ENCODE measurements at places on chromosomes 6 and 20.

DNA sequence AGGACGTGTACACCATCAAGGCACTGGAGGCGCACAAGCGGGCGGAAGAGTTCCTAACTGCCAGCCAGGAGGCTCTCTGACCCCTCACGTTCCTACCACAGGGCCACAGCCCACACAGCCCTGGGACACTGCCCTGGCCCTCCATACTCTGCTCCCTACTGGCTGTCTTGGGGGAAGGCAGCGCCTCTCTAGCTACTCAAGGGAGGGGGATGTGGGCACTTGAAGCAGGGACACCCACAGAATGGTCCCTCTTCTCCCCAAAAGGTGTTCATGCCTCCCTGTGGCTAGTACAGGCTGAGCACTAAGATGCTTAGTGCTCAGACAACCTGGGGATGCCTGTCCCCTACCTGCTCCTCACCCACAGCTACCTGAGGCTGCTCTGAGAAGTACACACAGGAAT, 2.5 kb downstream of the MEA1 start:
- DNase-seq: no peak

DNA sequence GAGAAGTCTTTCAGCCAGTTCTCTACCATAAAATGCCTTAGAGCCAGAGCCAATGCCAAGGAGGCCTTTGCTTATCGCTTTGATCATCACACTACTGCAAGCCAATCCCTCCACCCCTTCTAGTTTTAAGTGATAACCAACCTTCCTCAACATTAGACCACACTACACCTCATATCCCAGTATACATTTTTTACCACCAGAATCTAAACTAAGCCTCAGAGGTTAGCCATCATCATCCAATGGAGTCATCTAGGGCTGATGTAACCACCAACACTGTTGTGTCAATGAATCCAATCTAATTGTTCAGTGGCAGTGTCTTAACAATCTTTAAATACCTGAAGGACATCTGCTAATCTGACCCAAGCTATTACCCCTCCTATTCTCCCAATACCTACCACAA, 6.4 kb downstream of the ZUP1 start:
- DNase-seq: no peak

- no peak for DNase-seq
Measured at GRCh38 chr6:39350723-39351505, 28.4 kb upstream of the KCNK16 start.

DNA sequence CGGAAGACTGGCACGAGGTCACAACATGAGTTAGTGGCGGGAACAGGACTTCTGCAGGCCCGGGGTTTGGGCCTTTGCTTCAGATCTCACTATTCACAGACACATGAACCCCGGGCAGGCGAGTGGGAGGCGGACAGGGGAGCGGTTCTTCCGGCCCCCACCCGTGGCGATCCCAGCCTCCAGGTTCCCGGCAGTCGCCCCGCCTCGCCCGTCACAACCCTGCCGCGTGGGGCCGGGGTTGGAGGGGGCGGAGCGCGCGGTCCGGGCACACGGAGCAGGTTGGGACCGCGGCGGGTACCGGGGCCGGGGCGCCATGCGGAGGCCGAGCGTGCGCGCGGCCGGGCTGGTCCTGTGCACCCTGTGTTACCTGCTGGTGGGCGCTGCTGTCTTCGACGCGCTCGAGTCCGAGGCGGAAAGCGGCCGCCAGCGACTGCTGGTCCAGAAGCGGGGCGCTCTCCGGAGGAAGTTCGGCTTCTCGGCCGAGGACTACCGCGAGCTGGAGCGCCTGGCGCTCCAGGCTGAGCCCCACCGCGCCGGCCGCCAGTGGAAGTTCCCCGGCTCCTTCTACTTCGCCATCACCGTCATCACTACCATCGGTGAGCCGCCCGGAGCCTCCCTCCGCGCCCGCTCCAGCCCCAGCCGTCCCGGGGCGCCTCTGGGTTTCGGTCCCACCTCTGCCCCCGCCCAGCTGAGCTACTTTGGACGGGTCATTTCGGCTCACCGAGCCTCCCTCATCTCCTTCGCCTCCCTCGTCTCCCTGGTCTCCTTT, at the start of gene KCNK15:
Gene KCNK15 (plus strand): TSS at position 268 of the 769 bp plus-strand sequence. CDS start 46 bp downstream, at position 314.
- no peak for DNase-seq

DNA sequence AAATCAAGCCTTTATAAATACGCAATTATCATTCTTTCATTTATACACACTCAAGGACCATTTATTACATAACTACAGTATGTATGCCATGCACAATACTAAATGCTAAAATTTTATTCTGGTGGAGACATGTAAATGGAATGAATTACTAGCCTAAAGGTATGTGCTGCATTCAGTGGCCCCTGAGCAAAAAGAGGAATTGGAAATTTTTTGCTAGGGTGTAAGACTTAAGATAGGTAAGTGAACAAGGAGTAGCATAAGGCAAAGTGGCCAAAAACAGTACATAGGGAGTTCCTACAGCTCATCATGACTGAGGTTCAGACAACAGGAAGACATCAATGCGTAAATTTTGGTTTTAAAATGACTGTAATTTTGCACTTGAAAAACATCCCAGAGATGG, 2.3 kb upstream of the MTFR2 start:
- DNase-seq: no peak

GRCh38 chr6:69647726-69648125, 149.1 kb downstream of the LMBRD1 start:
- peak; percentile 10 for DNase-seq

- peak; percentile 36 for DNase-seq
Measured at GRCh38 chr6:52872031-52872430, 31.4 kb upstream of the GSTA5 start.

DNA sequence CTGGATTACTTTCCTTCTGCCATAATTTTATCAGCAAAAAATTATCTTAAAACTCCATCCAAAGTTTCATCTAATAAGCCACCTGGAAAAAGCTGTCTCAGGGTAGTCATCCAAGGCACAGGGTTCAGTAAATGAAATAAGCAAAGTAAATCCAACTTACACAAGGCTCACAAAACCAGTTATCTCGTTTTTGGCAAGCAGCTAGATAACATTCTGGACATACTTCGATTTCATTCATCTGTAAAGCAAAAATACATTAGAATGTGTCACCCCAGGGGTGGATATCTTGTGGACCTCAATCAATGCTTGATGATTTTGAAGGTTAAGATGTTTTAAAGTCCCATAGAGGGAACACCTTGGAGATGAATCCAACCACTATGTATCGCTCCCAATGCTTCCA, 73.1 kb downstream of the ZMYND8 start:
- DNase-seq: no peak

DNA sequence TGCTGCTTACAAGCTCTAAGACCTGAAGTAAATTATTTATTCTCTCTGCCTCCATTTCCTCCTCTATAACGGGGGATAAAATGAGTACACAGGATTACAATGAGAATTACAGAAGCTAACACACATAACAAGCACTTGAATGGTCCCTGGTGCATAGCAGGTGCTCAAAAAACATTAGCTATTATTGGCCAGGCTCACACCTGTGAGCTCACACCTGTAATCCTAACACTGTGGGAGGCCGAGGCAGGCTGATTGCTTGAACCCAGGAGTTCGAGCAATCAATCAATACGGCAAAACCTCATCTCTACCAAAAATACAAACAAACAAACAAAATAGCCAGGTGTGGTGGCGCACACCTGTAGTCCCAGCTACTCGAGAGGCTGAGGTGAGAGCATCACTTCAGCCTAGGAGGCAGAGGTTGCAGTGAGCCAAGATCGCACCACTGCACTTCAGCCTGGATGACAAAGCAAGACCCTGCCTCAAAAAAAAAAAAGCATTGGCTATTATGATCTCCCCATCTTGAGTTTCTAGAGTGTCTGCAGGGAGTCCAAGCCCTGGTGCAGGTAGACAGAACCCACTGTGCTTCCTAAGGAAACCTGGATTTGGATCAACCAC, 68.1 kb downstream of the PREX1 start:
- no peak for DNase-seq

All from bronchial epithelial cell (primary cell).